ENCODE measurements at places on chromosomes 6 and 20. TPM values are rescaled to one million over a fixed set of nuclear protein-coding genes. Genes with fewer than 3 reads are reported as not detected.

COL9A1 gene
- not detected for total RNA-seq

FAM209B gene
- 1.00 TPM for total RNA-seq

ZNF311 gene
- 0.42 TPM for total RNA-seq

ESR1 gene
- total RNA-seq = not detected

RIPOR2 gene
- total RNA-seq = 0.26 TPM

GRM1 gene
- total RNA-seq = not detected

TREM1 gene
- total RNA-seq = not detected

HSPA1A gene
- total RNA-seq = 401 TPM

BANF2 gene
- total RNA-seq = not detected

TNFRSF21 gene
- 17.7 TPM for total RNA-seq

DEFB114 gene
- not detected for total RNA-seq

CAP2 gene
- 12.2 TPM for total RNA-seq

LINC00237 gene
- total RNA-seq = not detected

RIMS1 gene
- not detected for total RNA-seq

GSTA2 gene
- not detected for total RNA-seq

WFDC9 gene
- total RNA-seq = not detected

STAU1 gene
- total RNA-seq = 63.5 TPM

CCN5 gene
- 40.4 TPM for total RNA-seq

CD83 gene
- total RNA-seq = 2.2 TPM

LST1 gene
- total RNA-seq = not detected

EFCAB8 gene
- total RNA-seq = not detected

ABHD16B gene
- total RNA-seq = not detected

XKR7 gene
- 0.02 TPM for total RNA-seq

Measured in A549 treated with ZK216348 at 1 μM for 4 hours (cell line).